GM18507 (cell line): ENCODE measurements at places on chromosomes 3 and 15.

- no peak for DNase-seq
Measured at GRCh38 chr3:99665017-99665416, 26.6 kb downstream of the COL8A1 start.

DNA sequence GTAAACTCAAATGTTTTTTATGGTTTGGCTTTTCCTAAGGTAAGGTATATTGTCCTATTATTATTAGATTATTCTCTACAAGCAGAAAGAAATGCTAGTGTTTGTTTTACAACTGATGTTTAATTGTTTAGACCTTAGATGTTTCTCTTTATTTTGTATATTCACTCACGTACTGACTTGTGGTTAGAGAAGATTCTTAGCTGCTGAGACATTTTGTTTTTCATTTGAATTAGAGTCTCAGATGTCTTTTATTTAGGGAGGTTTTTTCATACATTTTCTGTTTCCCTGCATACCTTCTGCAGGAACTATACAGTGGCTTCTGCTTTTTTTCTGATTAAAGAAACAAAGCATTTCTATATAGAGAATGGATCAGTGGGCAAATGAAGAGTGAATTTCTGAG, 110.9 kb downstream of the MYRIP start:
- DNase-seq: no peak

DNA sequence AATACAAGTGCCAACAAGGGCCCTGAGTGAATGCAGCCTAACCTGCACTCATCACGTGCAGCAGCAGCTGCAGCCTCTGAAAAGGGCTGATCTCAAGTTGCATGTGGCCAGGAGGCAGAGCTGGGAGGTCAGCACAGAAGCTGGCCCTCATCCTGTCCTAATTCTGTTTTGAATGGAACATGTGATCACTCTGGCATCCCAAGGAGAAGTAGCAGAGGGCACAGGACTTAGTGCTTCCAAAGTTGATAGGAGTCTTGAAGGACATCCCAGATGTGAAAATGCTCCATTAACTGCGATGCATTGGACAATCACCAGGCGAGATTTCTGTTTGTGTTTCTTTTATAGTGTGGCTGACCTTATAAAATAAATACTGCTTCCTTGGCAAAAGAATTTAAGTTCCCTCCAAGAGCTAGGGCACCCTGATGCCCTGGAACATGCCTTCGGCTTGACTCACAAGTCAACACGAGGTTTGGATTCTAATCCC, 31.6 kb upstream of the STAG1 start:
- no peak for DNase-seq

- DNase-seq: no peak
Measured at GRCh38 chr3:11349446-11349845, 77.2 kb downstream of the ATG7 start.

DNA sequence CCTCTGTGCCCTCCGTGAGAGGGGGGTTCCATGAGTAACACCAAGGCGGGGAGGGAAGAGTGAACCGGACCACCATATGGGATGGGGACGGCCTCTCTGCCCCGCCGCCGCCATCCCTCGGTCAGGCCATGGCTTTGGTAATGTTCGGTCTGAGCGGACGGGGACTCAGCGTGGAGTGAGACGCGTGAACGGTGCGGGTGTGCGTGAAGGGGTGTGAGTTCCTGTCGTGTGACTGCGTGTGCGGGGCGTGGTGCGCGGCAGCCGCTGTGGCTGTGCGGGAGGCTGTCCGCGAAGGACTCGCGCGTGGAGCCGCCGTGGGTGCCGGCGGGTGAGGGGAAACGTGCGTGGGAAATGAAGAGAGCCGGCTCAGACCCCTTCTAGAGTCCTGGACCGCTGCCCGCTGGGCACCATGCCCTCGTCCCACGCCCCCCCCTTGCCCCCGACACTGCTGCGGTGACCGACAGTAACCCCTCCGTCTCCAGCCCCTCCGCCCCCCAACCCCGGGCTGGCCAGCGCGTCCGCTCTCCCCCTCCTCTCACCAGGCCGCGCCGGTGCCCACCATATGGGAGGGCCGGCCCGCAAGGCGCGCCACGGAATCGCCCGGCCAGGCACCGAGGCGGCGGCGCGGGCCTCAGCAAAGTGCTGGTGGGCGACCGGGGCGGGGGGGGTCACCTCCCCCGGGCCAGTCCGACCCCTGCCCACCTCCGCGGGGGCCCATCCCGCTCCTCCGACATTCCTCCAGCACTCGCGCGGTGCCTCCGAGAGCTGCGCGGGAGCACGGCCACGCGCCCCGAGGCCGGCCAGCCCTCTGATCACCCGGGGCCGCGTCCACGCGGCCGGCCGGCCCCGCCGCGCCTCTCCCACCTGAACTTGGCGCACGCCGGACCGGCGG, 589 bp downstream of the KLF15 start:
- no peak for DNase-seq

DNA sequence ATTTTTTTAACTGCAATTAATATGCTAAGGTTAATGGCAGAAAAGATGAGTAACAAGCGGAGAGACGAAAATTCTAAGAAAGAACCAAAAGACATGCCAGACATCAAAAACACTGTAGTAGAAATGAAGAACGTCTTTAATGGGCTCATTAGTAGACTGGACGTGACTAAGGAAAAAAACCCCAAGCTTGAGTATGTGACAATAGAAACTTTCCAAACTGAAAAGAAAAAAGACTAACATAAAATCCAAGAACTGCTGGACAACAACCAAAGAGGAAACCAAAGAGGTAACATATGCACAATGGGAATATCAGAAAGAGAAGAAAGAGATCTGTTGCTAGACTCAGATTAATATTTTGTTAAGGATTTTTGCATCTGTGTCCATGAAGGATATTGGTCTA, 94.6 kb upstream of the SETMAR start:
- no peak for DNase-seq

GRCh38 chr15:24857763-24858162, 97.0 kb upstream of the SNRPN start:
- DNase-seq: no peak

DNA sequence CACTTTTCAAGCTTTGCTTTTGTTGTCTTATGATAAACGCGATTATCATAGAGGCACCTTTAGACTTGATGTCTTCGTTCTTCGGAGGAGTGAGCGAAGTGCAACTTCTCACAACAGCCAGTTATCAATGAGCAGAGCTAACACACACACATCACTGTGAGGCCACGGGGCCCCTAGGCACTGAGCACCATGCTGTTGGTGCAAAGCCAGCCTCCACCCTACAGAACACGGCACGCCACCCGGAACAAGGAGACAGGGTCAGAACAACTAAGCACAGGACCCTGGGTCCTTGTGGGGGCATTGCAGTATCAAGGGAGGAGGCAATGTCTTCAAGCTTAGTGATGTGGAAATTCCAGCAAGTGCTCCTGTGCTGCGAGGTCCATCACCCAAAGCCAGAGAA, 244.5 kb downstream of the OCA2 start:
- no peak for DNase-seq

- no peak for DNase-seq
Measured at GRCh38 chr3:142355692-142356091, 92.1 kb downstream of the XRN1 start.

DNA sequence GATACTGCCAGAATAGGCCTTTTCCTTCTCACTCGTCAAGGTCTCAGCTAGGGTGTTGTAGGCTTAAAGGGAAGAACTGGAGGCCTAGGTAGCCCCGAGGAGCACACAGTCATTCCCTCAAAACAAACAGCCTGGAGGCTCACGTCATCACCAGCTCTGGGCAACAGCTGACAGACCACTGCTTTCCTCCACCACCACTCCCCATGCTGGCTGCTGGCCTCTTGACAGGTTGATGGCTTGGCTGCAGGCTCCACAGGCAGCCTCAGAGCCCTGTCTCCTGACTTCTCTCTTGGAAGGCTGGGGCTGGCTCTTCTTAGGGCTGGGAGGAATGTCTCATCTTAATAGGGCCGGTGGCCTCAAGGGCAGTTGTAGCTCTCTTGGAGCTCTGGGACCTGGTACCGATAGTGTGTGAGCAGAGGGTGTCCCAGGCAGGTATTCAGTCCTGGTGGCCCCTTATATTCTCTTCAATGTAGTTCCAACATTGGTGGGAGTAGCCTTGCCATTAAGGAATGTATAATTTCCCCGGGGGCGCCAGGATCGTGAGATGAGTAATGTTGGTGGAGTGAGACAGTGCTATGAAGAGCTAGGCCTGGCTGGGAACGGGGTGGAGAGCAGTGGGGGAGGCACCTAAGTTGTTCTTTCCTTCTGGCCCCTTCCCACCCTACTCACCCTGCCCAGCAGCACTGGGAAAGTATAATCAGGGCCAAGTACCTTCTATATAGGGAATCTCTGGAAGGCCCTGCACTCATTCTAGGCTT, 6.1 kb upstream of the AP2M1 start:
- DNase-seq: no peak

- DNase-seq: no peak
Measured at GRCh38 chr15:31149088-31149505, 47.6 kb upstream of the TRPM1 start.

DNA sequence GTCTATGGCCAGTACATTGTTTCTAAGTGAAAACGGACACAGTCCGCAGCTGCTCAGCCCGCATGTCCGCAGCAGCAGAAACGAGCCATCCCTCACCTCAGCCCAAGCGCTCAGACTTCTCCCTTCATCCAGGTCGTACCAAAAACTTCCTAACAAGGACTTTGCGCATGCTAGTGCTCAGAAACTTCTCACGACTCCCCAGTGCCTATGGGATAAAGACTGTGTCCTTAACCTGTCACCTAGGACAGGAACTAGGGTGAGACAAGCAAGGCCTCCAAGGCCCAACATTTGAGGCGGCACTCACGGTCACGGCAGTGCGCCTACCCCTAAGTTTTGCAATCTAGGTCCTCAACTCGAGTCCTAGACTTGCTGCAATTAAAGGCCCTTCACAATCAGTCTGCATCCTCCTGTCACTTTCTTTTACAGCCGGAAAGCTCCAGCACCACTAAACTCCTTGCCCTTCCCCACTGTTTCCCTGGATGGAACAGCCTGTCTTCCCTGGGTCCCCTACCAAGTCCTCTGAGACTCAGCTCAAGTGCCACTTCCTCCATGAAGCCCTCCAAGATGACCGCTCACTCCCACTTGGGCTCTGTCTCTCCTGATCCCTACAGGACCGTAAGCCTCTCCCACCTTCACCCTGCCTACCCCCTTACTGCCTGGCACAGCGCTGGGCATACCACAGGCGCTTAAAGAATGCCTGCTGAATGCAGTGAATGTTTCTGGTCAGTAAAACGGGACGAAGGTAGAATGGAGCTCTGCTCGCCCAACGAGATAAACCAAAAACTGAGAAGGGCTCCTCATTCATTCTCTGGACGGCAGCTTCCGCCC, 1.2 kb downstream of the CLN6 start:
- no peak for DNase-seq

GRCh38 chr3:102353148-102353547, 81.7 kb upstream of the ZPLD1 start:
- no peak for DNase-seq

DNA sequence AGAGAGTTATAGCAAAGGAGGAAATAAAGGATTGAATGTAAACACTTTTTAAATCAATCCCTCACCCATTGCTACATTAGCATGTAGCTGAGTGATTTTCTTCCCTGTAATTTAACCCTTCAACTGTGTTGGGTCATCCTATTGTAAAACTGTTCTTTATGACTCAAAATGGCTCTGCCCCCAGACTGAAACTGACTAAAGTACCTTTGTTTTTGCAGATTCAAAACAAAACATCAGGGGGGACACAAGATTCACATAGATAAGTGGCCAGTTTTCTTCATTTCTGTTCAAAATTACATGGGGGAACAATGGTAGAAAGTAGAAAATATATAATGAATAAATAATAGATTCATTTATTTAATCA, 268.4 kb downstream of the IGSF11 start:
- DNase-seq: no peak

- no peak for DNase-seq
Measured at GRCh38 chr3:178712247-178712646, 176.0 kb downstream of the KCNMB2 start.

GRCh38 chr3:194879126-194879877, 193.6 kb downstream of the FAM43A start:
- DNase-seq: no peak

DNA sequence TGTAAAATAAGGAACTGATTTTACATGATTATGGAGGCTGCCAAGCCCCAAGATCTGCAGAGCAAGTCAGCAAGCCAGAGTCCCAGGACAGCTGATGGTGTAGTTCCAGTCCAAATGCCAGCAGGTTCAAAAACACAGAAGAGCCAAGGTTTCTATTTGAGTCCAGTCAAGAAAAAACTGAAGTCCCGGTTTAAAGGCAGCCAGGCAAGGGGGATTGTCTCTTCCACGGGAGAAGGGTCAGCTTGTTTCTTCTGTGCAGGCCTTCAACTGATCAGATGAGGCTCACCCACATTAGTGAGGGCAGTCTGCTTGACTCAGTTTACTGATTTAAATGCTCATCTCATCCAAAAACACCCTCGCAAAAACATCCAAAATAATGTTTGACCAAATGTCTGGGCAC, 246.2 kb downstream of the PLCL2 start:
- DNase-seq: no peak

- DNase-seq: no peak
Measured at GRCh38 chr3:184531626-184532280, 29.8 kb upstream of the EPHB3 start.

GRCh38 chr15:76341366-76342057, 4.9 kb downstream of the ISL2 start:
- DNase-seq: no peak

- no peak for DNase-seq
Measured at GRCh38 chr3:58051196-58051595, 43.0 kb downstream of the FLNB start.

- no peak for DNase-seq
Measured at GRCh38 chr3:164450276-164450905, 627.9 kb downstream of the SI start.

DNA sequence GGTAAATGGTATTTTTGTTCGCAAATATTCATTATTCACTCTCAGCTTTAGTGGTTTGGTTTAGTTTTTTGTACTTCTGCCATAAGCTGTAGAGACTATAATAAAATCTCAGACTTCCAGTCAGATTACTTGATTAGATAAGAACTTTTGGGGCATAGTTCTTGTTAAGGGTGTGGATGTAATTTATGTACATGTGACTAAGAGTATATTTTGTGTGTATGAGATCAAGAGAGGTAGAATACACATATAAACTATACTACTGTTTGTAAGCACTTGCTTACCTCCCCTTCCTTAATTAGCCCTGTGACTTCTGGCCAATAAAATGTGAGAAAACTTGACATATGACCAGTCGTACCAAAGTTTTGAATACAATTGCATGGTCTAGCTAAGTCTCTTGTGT, 12.0 kb downstream of the CNTN3 start:
- no peak for DNase-seq

GRCh38 chr15:45030743-45031142, 7.7 kb downstream of the SORD start:
- DNase-seq: no peak

DNA sequence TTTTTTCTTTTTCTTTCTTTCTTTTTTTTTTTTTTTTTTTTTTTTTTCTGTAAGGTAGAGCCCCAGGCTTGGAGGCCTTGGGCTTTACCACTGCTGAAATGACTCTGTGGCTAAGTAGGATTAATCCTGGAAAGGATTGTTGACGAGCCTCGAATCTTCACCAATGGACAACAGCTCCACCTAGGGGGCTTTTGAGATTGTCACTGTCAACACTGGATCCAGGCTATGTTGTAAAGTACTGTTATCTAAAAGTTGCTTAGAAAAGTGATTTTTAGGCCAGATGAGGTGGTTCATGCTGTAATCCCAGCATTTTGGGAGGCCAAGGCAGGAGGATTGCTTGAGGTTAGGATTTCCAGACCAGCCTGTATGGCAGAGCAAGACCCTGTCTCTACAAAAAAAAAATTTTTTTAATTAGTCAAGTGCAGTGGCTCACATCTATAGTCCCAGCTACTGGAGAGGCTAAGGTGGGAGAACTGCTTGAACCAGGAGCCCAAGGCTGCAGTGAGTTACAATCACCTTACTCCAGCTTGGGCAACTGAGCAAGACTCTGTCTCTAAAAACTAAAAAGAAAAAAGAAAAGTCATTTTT, 41.6 kb downstream of the KLHL18 start:
- peak; percentile 58 for DNase-seq
